CD4-positive, alpha-beta T cell treated with Interleukin-17A for 1 hour (primary cell): ENCODE measurements at places on chromosomes 16 and 17.
A peak's percentile ranks its signal among the peaks of the same experiment; 100 is the strongest.

DNA sequence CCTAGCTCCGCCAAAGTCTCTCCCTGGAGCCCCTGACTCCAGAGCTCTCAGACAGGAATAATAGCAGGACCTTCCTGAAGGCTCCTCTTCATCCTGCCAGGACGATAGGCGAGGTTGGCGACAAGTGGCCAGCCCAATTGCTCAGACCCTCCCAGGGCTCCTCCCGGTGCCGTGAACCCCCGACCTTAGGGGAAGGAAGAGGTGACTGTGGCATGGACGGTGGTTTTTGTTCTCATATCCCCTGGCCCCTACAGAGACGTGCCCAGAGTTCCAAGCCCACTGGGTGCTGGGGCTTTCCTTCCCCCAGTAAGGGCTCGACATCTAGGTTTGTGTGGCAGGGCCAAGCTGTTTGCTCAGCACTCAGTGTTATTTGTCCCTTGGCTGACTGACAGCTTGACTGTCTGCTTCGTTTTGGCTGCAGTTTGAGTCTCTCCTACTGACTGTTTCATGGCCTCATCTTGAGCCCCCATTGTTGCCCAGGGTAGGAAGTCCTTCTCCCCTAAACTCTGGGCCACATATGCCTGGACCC is 4.6 kb upstream of the ADCY7 start:
- no peak for DNase-seq

DNA sequence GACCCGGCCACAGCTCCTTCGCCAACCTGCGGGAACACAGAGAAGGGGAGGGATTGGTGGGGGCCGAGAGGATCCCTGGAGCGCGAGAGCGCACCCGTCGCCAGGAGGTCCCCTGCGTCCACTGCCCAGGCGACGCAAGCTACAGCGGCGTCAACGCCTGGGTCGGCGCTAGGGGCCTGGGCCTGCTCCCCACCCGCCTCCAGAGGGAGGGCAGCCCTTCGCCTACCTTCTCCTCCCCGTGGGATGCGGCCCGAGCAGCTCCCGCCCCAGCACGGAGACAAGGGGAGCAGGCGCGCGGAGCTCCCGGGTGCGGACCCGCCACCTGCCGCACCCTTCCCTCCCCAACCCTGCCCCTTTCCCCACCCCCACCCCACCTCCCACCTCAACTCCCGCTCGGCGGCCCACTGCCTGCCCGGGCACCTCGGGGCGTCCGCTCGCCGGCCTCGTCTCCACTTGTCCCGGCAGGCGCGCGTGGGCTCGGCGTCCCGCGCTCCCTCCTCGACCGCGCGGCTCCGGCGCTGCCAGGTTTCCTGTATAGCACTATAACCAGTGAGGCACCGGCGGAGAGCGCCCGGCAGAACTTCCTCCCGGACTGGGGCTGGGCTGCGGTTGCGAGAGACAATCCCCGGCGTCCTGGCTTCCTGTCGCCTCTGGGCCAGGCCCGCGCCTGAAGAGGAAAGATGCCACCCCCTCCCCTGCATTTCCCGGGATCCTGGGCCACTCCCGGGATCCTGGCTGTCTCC is 119.1 kb upstream of the SMURF2 start:
- DNase-seq: peak; percentile 62

- no peak for DNase-seq
Observed at GRCh38 chr16:11272484-11272883, 945 bp downstream of the PRM3 start.

GRCh38 chr16:49602201-49602975 is 228.8 kb downstream of the C16orf78 start:
- no peak for DNase-seq

- DNase-seq: no peak
Observed at GRCh38 chr16:57797216-57797525, 5.1 kb downstream of the KIFC3 start.

DNA sequence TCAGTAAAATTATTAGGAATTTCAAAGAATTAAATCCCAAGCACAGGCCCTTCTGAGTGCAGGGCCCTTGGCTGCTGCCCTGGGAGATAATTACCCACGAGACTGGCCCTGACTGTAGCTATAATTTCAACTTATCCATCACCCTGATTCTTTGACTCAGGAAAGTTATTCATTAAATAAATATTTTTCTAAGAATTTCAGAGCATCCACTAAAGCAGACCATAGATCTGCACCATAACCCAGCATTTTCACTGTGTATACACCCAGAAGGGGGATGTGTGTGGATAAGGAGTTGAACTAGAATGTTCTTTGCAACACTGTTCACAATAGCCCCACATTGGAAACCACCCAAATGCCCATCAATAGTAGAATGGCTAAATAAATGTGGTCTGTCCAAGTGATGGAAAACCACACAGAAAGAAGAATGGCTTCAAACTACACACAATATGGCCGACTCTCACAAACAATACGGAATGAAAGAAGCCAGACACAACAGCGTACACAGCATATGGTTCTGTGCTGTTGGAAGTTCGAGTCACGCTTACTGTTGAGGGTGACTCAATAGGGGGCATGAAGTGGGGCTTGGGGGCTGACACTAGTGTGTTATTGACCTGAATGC is 33.9 kb upstream of the MEAK7 start:
- no peak for DNase-seq

DNA sequence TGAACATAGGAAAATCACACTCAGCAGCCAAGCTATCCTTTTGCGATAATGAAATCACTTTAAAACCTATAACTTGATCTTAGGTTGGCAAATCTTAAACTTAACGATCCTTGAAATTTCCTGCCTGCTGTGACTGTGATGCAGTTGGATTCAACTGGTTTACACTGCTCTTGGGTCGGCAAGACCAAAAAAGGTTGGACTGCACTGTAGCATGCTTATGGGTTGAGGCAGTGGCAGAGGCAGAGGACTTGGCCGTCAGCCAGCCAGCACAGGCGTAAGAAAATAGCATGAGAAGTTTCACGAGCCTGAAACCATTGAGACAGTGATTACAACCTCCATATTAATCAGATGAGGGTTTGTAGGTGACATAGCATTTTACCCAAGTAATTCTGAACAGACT is 21.4 kb downstream of the WSB1 start:
- DNase-seq: no peak

DNA sequence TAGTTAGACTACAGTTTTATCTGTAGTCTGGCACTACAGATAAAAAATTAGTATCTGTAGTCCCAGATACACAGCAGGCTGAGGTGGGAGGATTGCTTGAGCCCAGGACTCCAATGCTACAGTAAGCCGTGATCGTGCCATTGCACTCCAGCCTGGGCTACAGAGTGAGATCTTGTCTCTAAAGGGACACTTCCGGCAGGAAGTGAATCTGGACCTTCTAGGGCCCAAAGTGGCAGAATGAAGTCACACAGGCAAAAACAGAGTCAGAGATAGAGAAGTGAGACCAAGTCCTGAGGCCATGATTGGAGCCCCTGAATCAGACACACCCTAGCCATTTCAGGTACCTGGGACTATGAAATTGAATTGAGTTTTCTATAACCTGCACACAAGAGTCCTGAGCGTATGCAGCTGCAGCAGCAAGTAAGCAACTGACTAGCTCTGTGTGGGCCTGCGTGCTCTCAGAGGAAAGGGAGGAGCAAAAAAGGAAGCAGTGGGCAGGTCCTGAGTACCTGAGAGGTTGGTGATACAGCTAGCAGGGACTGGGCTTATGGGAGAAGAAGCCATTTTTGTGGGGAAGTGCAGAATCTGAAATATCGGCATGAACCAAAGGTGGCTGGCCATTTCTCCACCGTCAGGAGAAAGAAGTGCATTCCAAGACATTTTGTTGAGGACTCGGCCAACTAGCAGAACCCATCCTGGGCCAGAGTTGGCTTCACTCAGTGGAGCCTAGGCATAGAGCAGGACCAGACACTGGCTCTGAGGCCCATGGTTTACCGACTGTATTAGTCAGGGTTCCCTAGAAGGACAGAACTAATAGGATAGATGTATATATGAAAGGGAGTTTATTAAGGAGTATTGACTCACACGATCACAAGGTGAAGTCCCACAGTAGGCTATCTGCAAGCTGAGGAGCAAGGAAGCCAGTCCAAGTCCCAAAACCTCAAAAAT is 27.2 kb upstream of the BRD7 start:
- DNase-seq: peak; percentile 11

GRCh38 chr17:66767154-66767933 is 67.6 kb upstream of the CACNG5 start:
- DNase-seq: no peak

GRCh38 chr17:37037590-37038155 is 88.9 kb downstream of the AATF start:
- DNase-seq: no peak

DNA sequence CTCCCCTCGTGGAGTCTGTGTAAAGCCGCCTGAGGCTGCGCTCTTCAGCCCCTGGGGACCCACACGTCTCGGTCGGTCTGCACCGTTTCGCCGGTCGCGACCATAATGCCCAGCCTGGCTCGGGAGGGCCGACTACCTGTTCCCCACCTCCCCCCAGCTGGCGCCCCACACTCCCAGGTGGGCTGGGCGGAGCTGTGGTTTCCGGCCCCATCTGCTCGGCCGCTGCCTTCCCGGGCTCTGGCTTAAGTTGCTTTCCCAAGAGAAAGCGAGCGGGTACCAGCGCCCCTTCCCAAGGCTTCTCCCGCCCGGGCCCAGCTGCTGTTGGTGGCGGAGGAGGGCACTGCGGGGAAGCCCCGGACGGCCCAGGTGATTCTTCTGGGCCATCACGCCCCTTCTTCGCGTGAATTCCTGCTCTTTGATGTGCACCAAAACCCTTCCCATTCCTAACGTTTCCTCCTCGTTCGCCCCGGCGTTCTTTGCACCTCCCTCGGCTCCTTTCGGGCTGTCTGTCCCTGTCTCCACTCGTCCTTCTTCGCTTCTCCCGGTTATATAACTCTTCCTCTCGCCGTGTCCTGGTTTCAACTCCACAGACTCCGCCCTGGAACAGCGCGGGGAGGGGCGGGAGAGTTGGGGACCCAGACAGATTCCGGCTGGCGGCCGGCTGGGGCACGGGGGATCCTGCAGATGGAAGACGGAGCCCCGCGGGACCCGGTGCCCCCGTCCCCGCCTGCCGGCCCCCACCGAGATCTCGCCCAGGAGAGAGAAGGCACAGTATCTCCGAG is 2.0 kb downstream of the KDM6B start:
- DNase-seq: peak; percentile 72

DNA sequence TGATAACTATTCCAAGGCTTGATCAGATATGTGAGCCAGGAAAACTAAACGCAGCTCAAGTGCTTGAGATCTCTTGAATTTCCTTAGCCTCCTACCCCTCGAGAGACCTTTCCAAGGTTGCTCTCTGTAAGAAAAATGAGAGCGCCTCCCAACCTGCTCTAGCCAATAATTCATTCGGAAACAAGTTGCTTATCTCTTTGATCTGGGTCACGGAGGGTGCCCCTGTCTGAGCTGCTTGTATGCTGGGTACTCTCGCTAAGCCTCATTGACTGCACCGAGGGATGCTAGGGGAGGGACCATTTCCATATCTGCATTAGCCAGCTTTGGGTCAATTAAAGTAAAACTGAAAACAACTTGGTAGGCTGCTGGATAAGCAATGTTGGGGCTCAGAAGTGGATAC is 70.1 kb upstream of the SHISA6 start:
- no peak for DNase-seq

GRCh38 chr17:3012926-3013581 is 50.4 kb downstream of the OR1D5 start:
- DNase-seq: peak; percentile 49

- DNase-seq: no peak
Observed at GRCh38 chr17:75922173-75922961, 17.7 kb upstream of the MRPL38 start.

DNA sequence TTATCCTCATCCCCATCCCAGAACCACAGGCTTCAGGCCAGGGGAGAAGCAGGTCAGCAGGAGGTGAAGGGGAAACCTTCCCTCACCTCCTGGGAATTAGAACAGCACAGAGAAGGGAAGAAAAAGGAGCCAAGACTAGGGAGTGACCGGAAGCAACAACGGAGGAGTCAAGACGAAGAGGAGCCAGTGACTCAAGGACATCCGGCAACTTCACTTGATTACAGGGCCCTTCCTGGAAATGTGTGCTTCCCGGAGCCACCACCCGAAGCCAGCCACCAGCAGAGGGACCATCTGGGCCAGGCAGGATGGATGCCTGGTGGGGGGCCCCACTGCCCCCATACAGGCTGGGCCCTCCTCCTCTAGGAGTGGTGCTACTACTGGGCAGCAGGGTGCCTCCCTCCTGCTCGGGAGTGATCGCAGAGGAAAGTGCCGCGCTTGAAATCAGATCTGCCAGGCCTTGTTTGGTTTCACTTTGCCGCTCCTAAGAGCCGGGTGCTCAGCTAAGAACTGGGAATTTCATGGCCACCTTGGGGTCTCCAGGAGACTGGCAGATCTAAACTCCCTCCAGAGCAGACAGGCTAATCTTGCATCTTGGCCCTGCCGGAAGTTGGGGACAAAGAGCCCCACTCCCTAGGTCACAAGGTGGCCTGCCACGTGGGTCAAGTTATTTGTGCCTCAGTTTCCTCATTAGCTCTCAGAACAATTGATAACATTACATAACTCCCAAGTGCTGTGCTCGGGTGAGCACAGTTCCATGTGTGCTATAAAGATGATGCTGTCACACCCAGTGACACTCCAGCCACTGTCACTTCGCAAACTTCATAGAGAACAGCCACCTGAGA is 6.6 kb downstream of the CDC42EP4 start:
- DNase-seq: no peak

GRCh38 chr17:62781831-62782251 is 26.3 kb downstream of the MARCHF10 start:
- DNase-seq: no peak

DNA sequence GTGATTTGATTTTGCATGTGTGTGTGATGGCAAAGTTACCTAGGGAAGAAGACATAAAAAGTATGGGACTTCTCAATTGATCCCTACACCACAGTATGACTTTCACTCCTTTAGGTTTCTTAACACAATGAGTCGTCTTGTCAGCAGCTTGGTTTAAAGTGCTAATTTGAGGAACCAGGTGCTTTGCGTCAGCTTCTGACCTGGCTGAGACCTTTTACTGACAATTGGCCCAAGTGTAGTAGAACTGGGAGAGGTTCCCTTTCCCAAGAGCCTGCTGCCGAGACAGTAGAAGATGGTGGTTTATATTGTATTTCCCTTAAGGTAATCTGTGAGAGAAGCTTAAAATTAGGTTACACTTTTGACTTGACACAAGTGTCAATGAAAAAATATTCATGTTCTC is 54.9 kb downstream of the LDHD start:
- DNase-seq: no peak

DNA sequence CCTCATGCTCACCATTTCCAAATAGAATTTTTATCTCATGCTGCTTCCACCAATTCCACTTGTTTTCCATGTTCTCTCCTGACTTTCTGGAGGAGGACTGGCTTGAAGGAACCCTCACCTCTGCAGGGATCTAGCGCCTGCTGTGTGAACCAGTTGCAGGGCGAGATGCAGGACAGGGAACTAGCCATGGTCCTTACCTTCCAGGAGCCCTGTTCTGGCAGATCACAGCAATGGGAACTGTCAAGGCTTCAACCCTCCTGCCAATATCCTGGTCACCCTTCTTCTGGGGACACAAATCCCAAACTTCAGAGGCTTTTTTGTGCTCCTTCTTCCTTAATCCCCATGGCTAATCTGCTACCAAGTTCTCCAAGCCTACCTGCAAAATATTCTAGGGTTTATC is 60.4 kb upstream of the MMP2 start:
- DNase-seq: no peak
